Renal cortex interstitium (tissue), 15 donors: ENCODE measurements at places on chromosomes 7 and 10. TPM values are rescaled to one million over a fixed set of nuclear protein-coding genes. Genes with fewer than 3 reads are reported as not detected.

GRCh38 chr10:131532745-131533341 lies 221.3 kb upstream of the TCERG1L start:
- DNase-seq: no peak

DNA sequence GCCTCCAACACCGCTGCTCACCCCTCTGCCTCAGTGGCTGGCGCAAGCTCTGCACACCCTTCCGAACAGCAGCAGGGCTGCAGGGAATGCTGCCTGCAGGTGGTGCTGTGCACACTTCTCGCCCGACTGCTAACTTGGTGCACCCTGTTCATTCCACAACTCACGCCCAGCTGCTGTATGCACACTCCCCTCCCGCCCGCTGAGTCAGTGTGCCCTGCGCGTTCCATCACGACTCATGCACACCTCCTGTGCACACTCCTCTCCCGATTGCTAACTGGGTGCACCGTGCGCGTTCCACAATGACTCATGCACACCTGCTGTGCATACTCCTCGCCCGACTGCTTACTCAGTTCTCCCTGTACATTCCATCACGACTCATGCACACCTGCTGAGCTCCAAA lies 21.5 kb downstream of the ADARB2 start:
- no peak for DNase-seq

- DNase-seq: no peak
Observed at GRCh38 chr10:38147686-38148085, 53.5 kb downstream of the ZNF37A start.

GRCh38 chr7:22720791-22721786 lies 5.9 kb upstream of the IL6 start:
- DNase-seq: no peak

- DNase-seq: peak; percentile 11
Observed at GRCh38 chr7:150716368-150716767, at the start of gene GIMAP1. Gene GIMAP1, plus strand, starts transcription at chr7:150716613. Its CDS starts 2,435 bp downstream, at chr7:150719048.

Gene PLA2G12B
- 8.8 TPM for polyA plus RNA-seq

- DNase-seq: no peak
Observed at GRCh38 chr10:108783897-108784296, 1139.4 kb downstream of the XPNPEP1 start.

DNA sequence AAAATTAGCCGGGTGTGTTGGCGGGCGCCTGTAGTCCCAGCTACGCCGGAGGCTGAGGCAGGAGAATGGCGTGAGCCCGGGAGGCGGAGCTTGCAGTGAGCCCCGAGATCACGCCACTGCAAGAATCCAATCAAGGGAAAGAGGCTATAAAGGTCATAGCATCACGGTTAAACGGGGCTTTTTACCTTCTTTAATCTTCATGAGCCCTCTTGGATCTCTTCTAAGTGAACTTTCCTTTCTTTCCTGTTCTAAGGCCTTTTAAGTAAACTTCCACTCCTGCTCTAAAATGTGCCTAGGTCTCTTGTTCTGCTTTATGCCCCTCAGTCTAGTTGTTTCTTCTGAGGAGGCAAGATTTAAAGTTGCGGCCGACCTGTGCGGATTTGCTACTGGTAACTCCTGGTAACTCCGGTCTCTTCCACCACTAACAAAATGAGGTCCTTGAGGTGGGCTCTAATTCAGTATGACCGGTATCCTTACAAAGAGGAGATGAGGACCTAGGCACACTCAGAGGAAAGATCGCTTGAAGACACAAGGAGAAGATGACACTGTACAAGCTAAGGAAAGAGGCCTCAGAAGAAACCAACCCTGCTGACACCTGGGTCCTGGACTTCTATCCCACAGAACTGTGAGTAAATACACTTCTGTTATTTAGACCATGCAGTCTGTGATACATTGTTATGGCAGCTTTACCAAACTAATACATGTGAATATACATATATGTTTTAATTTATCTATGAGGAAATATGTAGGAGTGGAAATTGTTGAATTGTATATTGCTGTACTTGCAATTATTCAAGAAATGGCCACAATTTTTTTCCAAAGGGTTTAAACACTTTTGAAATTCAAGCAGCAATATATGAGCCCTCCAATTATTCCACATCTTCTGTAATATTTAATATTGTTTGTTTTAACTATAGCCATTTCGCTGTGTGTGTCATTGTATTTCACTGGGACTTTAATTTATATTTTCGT lies 331.5 kb upstream of the CNTNAP2 start:
- DNase-seq: no peak

Gene CUZD1
- polyA plus RNA-seq: 2.2 TPM

DNA sequence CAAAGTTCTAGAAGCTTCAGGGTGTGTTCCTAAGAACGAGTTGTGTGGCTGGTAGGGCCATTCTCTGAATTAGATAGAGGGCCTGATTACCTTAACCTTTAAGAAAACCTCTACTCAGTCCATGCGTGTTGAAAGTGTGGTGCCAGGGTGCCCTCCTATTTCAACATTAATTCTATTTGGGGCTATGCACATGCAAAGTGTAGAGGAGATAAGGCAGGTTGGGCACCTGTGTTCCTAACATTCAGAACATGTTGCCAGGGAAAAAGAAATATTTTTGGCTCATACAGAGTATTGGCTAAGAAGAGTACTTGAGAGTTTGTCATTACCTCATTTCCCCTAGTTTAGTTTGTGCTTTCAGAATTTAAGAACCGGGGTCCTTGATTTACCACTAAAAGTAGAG lies 20.6 kb downstream of the SLC26A3 start:
- no peak for DNase-seq

Gene KIF20B
- polyA plus RNA-seq: 16.1 TPM

Gene CPA2
- 0.52 TPM for polyA plus RNA-seq

DNA sequence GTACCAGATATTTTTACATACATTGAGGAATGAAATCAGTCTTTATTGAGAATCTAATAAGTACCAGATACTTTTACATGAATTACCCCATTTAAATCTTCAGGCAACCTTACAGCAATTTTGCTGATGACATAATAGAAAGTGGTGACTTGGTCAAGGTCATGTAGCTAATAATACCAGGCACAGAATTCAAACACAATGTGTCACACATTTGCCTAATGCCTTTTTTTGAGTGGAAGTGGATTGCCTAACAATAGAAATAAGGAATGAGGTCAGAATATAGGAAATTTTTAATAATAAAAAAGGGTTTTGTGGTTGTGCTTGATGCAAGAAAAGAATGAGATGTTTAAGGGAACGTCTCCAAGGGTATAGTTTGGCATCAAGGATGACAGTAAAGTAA lies 466.6 kb upstream of the IGFBP3 start:
- no peak for DNase-seq

DNA sequence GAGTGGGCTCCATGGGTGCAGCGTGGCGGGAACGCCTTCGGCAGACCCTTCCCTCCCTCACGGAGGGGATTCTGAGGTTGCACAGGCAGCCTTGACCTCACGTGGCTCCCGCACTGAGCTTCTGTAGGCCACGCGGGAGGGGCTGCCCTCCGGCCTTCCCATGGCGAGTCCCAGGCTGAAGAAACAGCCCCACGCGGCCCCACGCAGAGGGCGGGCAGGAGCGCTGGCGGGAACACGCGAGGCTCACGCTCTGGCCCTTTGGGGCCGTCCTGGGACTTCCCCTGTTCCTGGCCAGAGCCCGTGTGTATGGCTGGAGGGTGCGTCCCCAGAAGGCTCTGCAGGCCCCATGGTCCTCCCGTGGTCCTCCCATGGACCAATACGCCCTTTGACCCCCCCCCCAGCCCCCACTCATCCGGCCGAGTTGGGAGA lies 21.7 kb upstream of the NKX6-2 start:
- no peak for DNase-seq

DNA sequence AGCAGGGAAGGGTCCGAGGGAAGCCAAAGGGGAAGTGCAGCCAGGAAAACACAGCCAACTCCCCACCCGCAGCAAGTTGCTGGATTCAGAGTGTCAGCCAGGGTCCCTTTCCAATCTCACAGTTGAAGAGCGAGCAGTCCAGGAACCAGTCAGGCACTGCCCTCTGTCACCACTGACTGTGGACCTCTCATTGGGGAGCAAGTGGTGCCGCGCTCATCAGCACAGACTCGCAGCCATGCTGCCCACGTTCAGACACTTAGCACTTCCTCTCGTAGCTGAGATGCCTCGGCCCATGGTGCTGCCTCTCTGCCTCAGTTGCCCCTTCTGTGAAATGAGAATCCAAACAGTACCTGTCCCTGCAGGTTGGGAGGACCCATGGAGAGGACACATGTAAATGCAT lies 123.6 kb upstream of the CHST15 start:
- DNase-seq: no peak

Gene SRRM3
- 1.00 TPM for polyA plus RNA-seq

Gene ADCYAP1R1
- 1.5 TPM for polyA plus RNA-seq
